SIG-M5 (cell line): ENCODE measurements at places on chromosomes 1 and 21.
A peak's percentile ranks its signal among the peaks of the same experiment; 100 is the strongest.

- DNase-seq = no peak
Observed at GRCh38 chr21:41605934-41606285, 98.0 kb upstream of the TMPRSS2 start.

- DNase-seq = no peak
Observed at GRCh38 chr1:178581351-178582303, 68.7 kb downstream of the TEX35 start.

DNA sequence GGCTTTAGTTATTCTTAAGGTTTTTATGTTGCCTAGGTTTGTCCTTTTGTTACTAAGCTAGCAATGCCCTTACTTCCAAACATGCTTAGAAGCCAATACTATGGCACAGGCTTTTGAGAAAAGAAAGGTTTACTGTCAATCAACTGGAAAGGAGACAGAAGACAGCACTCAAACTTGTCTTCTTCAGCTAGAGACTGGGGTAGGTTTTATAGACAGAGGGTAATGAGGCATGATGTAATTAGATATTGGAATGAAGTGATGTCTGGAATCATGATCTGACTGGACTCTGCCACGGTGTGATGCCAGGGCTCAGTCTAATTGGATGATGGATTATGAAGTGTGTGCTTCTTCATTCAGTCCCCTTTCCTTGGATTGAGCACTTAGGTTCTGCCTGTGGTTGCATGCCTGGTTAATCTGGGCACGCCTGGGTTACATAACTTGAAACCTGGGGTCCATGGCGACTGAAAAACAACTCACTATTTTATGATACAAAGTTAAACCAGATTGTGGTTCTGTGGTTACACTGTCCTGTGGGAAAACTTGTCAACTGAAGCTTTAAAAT is 625.8 kb downstream of the BRINP3 start:
- DNase-seq = no peak

DNA sequence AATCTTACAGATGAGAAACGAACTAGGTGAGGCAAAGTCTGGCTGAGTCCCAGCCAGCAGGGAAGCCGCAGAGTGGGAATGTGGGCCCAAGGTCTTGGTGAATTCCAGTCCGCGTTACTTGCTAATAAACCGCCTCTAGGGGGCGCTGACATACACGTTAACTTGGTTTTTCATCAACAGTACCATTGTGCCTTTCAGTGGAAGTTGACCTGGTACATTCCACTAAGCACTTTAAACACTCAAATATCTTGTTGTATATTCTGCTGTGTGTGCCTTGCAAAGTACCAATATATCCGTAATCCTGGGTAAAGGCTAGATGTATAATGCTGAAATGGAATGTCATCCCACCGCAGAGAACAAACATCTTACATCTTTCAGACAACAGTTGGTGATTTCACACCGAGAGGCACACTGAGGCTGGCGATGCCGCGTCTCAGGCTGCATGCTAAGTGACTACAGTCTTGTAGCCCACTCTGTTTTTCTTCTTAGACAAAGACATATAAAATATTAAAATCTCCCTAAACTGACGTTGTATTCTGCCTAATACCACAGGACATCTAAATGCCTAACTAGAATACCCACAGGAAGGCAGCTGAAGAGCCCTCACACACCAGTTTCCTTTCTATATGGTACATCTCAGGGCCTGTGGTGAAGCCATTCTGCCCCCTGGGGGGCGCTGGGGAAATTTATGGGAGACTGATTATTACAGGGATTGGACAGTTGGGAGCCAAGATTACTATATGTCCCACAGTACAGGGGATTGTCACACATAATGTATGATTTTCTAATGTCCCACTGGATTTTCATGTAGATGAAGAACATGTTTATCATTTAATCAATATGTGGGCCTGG is 49.2 kb upstream of the C1orf198 start:
- DNase-seq = no peak

DNA sequence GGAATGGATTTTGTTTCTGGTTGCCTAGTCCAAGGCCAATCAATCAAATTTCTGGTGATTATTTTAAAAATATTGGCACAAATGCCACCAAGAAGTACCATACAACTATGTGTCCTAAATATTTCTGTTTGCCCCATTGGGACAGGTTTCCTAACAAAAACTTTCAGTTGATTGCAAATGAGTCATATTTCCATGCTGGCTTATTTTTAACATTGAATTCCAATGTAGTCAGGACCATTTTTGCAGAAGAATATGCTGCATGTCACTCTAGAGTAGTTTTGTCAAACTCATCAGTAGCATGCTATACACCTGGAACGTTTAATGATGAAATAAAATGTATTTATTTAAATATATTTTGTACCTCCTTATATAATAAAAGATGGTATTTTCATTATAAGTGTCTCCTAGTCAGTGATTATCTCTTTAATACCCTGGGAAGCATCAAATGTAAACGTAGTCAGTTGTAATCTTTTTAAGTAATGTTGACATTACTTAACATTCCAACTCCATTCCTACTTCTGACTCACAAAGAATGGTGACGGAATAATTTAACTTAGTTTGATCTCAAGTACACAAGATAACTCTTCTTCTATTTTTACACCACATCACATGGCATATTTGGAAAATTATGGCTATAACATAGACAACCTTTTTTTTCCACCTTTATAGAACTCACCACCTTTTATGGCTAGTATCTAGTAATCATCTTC is 39.0 kb upstream of the USH2A start:
- no peak for DNase-seq

- DNase-seq = no peak
Observed at GRCh38 chr1:236734141-236734765, 48.0 kb downstream of the ACTN2 start.

- no peak for DNase-seq
Observed at GRCh38 chr1:228021355-228022030, 14.7 kb downstream of the WNT3A start.

GRCh38 chr1:233389893-233390292 is 62.4 kb downstream of the MAP3K21 start:
- DNase-seq = no peak

DNA sequence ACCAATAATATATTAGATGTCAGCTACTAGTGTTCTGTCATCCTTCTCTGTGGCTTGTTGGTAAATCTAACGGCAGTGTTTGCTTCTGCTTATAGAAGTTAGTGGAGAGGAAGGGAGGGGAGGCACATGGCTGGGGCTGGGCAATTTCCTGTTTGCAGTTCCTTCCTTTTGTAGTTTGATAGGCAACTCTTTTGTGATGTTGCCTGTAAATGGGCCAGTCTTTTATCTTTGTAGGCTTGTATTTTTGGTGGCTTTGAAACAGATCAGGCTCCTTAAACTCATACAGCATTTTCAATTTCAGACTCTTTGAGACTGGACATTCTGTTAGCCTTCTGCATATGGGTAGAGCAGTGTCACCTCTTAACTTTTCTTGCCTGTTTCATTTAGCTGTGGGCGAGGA is 48.1 kb downstream of the CDC14A start:
- DNase-seq = peak; percentile 60

- DNase-seq = no peak
Observed at GRCh38 chr1:232986527-232986922, 36.1 kb downstream of the NTPCR start.

- no peak for DNase-seq
Observed at GRCh38 chr1:25837262-25837875, 17.6 kb downstream of the MTFR1L start.

DNA sequence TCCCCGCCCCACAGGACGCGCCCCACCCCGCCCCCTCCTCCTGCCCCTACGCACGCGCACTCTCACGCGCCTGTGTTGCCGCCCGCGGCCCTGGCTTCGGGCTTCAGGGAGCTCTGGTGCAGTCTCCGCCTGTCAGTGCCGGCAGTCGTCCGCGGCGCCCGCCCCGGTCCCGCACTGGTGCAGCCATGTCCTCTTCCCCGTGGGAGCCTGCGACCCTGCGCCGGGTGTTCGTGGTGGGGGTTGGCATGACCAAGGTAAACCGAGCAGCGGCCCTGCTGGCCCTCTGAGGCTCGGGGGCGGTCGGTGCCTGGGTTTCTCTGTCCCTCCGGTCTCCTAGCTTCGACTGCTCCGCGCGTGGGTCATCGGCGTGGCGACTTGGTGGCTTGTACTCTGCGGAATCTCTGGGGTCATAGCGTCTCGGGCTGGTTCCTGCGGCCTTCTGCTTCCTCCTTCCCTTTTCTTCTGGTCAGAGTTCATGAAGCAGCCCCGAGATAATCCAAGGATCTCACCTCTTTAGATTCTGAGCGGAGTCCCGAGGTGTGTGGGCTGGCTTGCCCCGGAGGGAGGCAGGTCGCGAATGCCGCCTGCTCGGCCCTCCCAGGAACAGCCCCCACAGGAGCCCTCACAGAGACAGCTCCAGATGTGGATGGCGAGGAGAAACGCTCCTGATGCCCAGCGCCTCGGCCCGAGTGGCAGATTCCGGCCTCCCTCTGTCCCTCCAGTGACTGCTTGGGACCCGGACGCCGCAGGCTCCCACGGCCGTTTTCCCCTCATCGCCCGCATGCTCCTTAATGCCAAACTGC is at the start of gene SCP2:
Gene SCP2, plus strand, starts transcription at position 65 of the 803 bp plus-strand sequence. Its CDS starts 121 bp downstream, at position 186.
- DNase-seq = no peak

DNA sequence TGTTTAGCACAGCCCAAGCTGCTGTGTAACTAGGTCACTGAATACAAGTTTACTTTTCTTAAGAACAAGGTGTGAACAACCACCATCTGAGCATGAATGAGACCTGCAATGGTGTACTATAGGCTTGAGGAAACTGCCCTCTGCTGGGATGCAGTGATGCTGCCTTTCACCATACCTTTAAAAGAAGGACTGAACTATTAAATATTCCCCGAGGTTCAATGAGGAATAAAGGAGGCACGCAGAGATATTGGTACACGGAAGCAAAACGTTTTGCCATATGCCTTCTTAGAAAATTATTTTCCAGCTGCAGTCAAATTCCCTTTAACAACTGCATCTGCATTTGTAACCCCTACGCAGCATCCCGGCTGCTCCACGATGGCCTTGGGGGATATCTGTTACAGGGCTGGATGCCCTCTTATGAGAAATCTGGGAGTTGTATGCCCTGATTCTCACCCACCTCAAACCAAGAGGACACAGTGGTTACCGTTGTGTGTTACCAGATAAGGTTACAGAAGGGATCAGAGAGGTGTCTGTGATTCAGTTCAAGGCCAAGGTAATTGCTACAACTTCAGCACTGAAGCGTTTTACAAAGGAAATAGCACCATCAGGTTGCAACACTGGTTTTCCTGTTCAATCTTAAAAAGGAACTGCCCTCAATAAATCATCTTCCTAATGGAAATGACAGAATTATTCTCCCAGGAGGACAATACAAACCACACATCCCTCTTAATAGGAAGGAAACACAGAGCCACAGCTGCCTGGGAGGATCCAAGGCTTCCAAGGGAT is 470.5 kb downstream of the LTN1 start:
- DNase-seq = no peak

GRCh38 chr1:237638555-237638954 is 252.2 kb downstream of the ZP4 start:
- no peak for DNase-seq

GRCh38 chr1:177620636-177621190 is 349.1 kb downstream of the SEC16B start:
- no peak for DNase-seq

- DNase-seq = no peak
Observed at GRCh38 chr1:87249803-87250202, 78.9 kb upstream of the LMO4 start.

DNA sequence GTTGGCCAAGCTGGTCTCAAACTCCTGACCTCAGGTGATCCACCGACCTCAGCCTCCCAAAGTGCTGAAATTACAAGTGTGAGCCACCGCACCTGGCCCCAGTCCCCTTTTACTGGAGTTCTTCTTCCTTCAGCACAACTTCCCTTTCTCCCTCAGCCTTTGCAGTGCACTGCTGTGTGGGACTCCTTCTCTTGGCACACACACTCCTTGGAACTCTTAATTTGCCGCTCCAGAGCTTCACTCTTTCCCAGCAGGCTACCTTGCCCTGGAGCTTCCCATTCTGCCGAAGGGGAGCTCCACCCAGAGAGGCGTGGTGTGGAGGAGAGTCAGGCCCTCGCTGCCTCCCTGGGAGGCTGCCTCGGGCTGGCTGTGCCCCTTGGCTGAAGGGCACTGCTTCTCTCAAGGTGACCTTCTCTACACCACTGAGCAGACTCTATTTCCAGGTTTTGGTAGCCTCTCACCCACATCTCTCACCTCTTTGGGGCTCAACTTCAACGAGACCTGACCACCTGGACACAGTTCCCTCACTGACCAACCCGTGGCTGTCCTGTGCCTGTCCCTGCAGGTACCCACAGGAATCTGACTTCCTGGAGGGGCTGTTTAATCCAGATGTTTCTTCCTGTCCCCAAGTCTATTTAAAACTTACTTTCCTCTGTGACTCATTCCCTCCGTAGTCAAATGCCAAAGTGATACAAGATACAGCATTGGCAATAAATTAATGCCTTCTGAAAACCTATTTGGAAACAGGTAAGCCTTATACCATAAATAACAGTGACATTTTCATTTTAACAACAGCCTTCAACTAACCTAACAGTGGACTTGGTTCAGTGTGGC is 227.3 kb upstream of the KIAA0040 start:
- DNase-seq = no peak

DNA sequence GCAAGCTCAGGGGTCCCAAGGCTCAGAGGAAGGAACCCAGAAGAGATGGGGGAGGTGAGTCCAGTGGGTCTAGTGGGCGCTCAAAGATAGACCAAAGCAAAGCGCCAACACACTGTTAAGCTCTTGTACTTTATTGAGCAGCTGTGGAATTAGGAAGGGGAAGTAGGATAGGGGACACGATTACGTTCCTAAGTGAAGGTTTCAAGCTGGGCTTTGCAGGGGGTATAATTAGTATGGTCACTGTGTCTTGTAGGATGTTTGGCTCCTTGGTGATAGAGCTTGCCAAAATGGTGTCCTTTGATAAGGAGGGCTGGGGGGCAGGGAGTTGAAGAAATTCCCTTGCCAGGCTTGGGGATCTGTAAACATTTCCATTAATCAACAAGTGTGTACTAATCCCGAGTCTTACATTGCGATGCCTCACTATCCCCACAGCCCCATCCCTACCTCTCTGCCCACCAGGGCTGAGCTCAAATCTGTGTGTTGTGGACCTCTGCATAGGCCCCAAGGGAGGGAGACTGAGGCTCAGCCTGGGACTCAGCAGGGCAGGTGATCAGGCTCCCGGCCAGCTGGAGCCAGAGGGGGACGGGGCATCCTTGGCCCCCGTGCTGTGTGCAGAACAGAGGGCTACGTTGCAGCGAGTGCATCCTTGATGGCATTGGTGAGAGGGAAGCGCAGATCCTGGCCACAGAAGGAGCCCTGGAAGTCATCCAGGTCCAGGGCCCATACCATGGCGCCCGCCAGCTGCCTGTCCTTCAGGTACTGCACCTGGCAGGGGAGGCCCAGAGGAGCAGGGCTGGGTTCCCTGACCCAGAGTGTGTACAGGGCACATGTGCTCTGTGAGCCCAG is 3.4 kb upstream of the MYBPH start:
- no peak for DNase-seq
